ENCODE measurements at places on chromosomes 6 and 20.

DNA sequence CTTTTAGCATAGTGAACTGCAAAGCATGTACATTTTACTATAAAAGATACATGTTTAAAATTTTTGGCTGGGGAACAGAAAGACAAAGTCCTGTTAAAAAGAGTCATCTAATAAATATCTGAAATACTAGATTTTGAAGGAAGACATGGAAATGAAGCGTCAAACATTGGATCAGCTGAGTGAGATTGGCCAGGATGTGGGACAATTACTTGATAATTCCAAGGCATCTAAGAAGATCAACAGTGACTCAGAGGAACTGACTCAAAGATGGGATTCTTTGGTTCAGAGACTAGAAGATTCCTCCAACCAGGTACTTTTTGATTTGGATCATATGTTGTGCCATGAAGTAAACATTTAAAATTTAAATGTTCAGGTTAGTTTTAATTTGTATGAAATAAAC lies 162.3 kb downstream of the UTRN start:
- DNase-seq: no peak

- DNase-seq: peak; percentile 73
Observed at GRCh38 chr20:31934968-31935764, 16.7 kb downstream of the PDRG1 start.

DNA sequence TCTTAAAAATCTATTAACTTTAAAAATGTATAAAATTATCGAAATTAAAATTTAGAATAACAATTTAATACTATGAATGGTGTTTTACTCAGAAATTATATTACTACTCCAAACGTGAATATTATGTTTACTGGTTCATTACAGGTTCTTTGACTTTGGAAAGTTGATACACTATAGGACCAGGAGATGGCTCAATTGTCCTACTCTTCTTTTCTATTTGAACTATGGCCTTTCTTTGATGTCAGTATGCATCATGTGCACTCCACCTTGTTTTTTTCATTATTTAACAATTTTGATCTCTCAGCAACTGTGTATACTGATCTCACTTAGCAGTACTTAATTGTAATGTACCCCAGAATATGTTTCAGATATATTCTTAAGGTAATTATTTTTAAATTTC lies 391.5 kb upstream of the MANEA start:
- DNase-seq: no peak

GRCh38 chr6:35475573-35475972 lies 7.4 kb downstream of the RPL10A start:
- DNase-seq: no peak

DNA sequence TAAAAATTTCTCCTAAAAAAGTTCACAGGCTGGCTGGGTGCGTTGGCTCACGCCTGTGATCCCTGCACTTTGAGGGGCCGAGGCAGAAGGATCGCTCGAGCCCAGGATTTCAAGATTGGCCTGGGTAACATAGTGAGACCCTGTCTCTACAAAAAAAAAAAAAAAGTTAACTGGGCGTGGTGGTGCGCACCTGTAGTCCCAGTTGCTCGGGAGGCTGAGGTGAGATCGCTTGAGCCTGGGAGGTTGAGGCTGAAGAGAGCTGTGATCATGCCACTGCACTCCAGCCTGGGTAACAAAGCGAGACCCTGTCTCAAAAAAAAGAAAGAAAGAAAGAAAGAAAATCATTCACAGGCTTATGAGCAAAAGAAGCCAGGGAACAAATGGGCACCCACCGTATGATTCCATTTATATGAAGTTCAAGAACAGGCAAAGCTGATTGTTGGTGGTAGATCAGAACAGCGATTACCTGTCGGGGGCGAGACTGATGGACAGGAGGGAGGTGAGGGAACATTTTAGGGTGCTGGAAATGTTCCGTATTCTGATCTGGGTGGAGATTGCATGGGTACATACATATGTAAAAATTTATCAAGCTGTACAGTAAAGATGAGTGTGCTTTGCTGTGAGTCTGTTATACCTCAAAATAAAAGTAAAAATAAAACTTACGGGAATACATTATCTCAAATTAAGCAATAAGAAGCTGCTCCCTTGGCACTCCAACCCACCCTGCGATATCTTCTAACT lies 77.1 kb downstream of the FGD2 start:
- no peak for DNase-seq

DNA sequence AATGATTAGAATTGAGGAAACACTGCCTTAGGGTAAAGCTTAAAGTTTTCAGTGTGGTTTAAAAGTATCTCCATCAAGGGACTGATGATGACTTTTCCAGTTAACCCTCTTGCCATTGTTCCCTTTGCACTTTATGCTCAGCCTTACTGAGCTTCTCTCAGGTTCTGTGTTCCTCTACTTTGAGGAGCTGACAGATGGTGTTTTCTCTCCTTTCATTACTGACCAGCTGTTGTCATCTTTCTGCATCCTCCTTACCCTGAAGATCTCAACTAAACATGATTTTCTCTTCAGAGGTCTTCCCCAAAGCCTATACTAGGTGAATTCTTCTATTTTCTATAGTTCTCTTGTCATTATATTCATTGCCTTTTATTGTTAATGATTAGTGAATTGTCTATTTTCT lies 475.6 kb upstream of the SYNCRIP start:
- no peak for DNase-seq

- DNase-seq: no peak
Observed at GRCh38 chr6:43821101-43821886, 51.3 kb downstream of the VEGFA start.

GRCh38 chr6:15147827-15148226 lies 98.0 kb upstream of the JARID2 start:
- no peak for DNase-seq

DNA sequence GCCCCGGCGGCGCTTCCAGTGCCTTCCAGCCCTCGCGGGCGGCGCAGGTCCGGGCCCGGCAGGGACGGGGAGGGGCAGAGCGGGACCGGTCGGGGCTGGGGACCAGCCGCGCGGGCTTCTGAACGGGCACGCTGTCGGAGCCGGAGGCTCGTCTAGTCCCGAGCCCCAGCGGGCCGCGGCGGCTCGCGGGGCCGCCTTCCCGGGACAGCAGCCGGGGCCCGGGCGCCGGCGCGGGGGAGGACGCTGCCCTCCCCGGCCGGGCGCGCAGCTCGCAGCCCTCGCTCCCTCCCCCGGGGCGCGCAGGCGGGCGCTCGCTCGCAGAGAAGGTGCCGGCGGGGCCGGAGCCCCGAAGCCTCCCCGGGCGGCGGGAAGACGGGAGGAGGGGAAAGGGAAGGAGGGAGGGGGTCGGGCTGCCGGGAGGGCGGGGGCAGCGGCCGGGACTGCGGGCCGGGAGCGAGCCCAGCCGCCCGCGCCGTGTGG lies 696 bp upstream of the SIRPA start:
- peak; percentile 86 for DNase-seq

DNA sequence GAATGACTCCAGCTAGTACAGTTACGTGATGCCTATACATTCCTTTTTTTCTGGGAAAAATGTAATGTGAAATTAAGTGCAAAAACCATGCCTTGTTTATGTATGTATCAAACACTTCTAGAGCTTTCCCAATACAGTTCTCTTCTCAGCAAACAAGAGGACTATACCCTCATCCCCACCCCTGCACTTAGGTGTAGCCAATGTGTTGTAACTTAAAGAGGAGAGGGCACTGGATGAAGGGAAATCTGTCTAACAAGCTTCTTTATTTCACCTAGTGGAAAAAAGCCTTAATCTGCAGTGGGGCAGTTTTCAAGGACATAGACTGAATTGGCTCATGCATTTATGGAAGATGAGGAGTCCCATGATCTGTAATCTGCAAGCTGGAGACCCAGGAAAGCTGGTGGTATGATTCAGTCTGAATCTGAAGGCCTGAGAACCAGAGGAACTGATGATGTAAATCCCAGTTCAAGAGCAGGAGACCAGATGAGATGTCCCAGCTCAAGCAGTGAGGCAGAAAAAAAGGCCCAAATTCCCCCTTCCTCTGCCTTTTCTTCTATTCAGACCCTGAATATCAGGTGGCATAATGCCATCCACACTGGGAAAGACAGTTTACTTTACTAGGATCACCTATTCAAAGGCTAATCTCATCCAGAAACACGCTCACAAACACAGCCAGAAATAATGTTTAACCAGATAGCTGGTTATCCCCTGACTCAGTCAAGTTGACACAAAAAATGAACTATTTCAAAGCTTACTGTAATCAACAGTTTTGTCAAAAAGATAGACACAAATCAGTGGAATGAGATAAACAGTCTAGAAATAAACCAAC lies 25.8 kb upstream of the SLC17A3 start:
- no peak for DNase-seq
